ENCODE measurements at places on chromosomes 1 and 21.

DNA sequence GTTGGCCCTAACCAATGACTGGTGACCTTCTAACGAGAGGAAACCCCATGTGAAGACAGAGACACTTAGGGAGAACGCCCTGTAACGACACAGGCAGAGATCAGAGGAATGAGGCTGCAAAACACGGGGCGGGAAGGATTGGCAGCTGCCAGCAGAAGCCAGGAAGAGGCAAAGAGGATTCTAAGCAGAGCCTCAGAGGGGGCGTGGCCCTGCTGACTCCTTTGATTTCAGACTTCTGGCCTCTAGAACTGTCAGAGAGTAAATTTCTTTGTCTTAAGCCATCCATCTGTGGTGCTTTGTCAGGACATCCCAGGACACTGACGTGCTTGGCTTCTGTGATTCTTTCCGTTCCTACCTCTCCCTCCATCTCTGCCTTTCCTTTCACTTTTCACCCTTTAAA, 79.3 kb downstream of the SH3BGR start:
- no peak for DNase-seq

DNA sequence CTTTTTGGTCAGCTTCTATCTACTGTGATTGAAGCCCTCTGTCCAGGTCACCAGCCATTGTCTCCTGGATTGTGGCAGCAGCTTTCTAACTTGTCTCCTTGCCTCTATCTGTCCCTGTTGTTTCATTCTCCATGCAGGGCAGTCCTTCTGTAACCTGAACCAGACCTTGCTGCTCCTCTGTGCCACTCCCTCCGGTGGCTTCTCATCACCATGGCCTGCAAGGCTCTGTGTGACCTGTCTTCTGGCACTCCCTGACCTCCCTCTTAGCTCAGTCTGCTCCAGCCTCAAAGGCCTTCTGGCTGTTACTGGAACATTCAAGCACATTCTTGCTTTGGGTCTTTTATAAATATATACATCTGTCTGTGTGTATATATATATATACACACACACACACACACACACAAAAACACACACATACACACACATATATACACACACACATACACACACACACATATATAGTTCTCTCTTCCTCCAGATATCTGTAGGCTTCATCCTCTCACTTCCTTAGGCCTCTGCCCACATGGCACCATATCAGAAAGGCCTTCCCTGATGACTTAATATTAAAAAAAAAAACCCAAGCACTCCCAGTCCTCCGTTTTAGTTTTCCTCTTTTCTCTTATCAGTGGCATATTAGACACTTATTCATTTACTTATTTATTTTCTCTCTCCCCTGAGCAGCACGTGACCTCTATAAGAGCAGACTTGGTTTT, 21.2 kb upstream of the JUN start:
- DNase-seq = no peak

DNA sequence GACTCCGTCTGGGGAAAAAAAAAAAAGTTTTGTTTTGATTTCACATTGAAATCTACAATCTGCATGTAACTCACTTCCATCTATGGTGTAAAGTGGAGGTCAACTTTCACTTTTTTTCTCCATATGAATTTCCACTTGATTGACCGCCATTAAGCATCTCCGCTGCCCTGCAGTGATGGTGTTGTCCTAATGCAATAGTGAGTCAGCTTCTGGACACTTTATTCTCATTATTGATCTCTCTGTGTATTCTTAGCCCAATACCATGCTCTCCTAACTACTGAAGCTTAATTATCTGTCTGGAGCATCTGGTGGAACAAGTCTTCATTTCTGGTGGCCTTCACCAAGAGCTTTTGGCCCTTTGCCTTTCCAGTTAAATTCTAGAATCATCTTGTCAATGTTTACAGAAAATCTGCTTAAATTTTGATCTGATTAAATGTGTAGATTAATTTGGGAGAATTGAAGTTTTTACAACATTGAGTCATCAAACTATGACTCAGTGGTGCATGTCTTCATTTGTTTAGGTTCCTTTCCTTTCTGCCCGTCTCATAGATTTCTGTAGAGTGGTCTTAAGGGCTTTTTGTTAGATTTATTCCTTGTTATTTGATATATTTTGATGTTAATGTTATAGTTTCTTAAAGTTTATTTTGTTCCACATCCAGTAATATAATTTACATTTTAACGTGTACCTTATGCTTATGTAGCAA, 181.5 kb downstream of the PRDM2 start:
- DNase-seq = no peak

DNA sequence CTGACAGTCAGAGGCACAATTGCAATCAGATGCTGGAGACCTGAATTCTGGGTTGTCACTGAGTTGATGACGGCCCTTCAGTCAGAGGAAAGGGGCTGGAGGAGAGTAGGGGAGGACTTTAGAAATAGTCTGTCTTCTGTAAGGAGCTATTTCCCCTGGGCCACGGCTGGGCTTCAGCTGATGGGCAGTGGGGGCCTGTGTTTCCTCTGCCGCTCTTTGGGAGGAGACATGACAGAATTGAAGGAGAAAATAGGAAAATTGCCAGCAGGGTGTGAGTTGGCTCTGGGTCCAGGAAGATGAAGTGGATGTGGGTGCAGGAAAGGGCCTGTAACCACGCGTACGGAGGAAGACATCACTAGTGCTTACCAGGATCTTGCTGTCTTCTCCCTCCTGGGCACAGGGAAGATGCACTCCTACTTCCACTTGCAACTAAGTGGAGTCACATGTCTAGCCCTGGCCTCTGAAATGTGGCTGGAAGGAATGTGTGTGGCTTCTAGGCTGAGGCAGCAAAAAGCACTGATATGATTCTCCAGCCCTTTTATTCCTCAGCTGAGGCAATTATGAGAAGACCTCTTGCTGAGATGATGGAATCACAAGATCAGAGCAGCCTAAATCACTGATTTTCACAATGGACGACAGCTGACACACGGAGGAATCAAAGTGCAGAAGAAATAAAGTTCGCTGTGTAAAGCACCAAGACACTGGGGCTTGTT, 250.0 kb downstream of the GRIK3 start:
- DNase-seq = no peak

DNA sequence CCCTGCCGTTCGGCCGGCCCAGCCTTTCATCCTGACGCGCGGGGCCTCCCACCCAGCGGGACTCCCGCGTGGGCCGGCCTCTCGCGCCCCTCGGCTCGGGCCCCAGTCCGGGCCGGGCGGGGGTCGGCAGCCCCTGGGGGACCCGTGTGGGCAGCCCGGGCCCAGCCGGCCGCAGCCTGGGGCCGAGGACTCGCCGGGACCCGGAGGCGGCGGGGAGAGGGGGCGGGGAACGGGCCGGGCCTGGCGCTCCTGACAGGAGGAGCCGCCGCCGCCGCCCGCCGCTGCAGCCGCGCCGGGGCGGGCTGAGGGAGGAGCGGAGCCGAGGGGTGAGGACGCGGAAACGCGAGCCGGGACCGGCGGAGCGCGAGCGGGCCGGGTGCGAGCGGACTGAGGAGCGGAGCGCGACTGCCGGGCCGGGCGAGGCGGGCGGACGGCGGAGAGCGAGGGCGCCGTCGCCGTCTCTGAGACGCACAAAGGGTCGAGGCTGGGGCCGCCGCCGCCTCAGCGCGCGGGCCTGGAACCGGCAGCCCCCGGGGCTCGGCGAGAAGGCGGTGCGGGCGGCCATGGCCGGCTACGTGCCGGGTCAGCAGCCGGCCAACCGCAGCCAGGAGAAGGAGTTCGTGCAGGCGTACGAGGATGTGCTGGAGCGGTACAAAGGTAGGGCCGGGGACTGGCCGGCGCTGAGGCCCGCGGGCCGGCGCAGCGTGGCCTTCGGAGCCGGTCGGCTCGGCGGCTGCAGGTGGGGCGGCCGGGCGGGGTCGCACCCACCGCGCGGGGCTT, 79.1 kb downstream of the NDUFS5 start:
- peak; percentile 43 for DNase-seq

GRCh38 chr1:164622068-164622845, 63.3 kb downstream of the PBX1 start:
- no peak for DNase-seq

GRCh38 chr1:111471012-111471411, 2.8 kb upstream of the C1orf162 start:
- DNase-seq = peak; percentile 64

- no peak for DNase-seq
Measured at GRCh38 chr1:3126756-3127678, 58.0 kb downstream of the PRDM16 start.

- DNase-seq = no peak
Measured at GRCh38 chr1:181314959-181315358, 168.4 kb upstream of the CACNA1E start.

GRCh38 chr1:86718786-86719185, 14.4 kb downstream of the SH3GLB1 start:
- no peak for DNase-seq

- DNase-seq = no peak
Measured at GRCh38 chr1:152413909-152414308, at the start of gene CRNN. Gene CRNN, minus strand, starts transcription at chr1:152414263. Its CDS starts 2,030 bp downstream, at chr1:152412233.

GRCh38 chr1:115283681-115284146, 54.3 kb downstream of the NGF start:
- DNase-seq = no peak

GRCh38 chr1:173946380-173946921, 29.3 kb upstream of the SERPINC1 start:
- no peak for DNase-seq

- DNase-seq = no peak
Measured at GRCh38 chr1:78176448-78176847, 130.7 kb downstream of the GIPC2 start.

GRCh38 chr1:46804926-46805325, 6.1 kb downstream of the CYP4B1 start:
- no peak for DNase-seq

- DNase-seq = no peak
Measured at GRCh38 chr21:26954662-26955121, 12.2 kb downstream of the ADAMTS5 start.

GRCh38 chr1:237650809-237651208, 239.9 kb downstream of the ZP4 start:
- DNase-seq = no peak

DNA sequence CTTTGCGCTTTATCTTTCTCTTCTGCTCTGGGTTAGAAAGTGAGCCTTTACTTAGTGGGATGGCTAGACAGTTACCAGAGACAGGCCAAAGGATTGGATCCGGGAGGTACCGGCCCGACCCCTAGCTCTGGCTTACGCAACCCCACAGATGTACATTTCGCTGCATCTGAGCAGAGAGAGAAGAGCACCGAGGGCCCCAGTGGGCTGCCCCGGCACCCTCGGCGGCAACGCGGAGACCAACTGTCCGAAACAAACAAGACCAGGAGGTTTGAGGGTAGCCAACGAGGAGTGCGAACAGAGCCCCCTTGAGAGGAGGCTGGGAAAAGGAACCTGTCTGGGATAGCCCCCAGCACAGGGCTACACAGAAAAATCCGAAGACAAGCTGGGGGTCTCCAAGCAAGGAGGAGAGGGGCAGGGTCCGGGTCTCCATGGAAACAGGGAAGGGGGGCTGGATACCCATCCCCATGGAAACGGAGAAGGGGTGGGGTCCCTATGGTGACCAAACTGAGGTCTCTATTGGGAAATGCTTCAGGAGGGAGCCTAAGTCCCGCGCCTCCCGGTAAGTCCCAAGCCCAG, 373 bp downstream of the MTF1 start:
- DNase-seq = peak; percentile 4

GRCh38 chr21:21688889-21689288, 690.7 kb downstream of the NCAM2 start:
- no peak for DNase-seq

DNA sequence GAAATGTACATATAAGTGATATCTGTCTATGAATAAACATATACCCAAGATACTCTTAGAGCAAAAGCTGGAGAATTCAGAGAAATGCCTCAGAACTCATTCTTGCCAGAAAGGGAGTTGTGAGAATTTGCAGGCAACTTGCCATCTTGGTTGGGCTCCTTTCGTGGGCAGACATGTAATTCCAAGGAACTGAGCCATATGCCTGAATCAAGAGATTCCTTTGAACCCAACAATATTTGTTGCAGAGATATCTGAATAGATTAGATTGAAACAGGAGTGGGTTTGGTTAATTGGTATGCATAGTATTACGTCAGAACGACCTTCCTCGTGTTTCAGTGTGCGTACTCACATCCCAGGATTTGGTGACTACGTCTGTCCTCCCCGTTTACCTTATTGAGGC, 67.0 kb downstream of the TGFB2 start:
- DNase-seq = no peak

DNA sequence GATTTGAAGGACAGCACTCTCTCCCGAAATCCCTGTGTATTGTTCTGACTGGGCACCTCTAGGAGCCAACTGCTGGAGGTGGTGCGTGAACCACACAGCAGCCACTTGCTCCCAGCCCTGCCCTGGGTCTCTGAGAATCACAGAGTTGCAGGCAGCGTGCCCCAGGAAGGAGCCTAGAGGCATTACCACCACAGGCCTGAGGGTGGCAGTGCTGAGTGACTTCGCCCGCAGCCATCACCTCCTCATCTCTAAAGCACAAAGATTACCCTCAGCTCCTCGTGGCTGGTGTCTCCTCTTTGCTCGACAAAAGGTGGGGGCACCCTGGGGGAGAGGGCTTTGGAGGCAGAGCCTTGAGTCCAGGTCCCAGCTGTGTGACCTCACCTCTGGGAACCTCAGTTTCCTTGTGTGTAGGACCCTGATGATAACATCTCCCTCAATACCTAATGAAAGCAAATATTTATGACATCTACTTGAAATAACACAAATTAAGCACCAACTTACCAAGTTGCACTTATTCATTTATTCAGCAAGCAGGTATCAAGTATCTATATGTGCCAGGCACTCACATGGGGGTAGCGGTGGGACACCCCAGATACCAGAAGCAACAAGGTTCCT, 86.3 kb downstream of the VWA5B1 start:
- peak; percentile 51 for DNase-seq

- no peak for DNase-seq
Measured at GRCh38 chr1:165397944-165398343, 41.4 kb upstream of the LMX1A start.

- DNase-seq = peak; percentile 20
Measured at GRCh38 chr1:99481391-99481996, 164.4 kb upstream of the PALMD start.

DNA sequence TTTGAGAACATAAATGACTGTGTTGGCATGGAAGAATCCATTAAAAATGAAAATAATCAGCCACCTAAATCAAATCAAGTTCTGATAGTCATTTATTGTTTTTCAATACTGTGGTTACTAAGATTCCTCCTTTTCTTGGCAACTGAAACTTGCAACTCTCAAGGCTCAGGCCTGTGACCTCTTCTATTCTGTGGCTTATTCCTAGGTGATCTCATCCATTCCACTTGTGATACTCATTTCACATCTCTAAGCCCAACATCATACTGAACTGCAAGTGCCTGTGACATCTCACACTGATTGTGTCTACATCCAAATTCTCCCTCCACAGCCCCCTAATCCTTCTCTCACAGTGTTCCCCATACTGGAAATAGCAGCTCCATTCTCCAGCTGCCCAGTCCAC, 4.8 kb upstream of the ST6GALNAC5 start:
- no peak for DNase-seq

DNA sequence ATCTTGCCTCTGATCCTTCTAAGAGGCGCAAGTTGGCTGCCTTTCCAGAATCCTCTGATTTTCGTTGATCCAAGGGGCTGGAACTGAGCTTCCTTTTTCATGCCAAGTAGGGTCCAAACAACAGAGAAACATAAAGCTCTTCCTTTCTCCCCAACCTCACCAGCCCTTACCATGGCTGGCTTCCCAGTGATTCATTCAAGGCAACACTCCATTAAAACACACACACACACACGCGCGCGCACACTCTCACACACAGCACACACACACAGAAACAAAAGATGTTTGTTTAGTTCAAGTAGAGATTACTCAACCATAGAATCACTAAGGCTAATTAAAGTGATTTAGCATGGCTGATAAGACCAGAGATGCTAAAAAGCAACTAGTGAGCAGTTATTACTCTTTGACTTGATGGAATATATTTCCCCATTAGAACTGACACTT, 13.0 kb upstream of the GUCA2A start:
- DNase-seq = no peak

All from effector memory CD8-positive, alpha-beta T cell (primary cell).